RPMI8226 (cell line): ENCODE measurements at places on chromosomes 13 and 19.

- DNase-seq: no peak
Measured at GRCh38 chr13:34108410-34108809, 290.5 kb downstream of the RFC3 start.

DNA sequence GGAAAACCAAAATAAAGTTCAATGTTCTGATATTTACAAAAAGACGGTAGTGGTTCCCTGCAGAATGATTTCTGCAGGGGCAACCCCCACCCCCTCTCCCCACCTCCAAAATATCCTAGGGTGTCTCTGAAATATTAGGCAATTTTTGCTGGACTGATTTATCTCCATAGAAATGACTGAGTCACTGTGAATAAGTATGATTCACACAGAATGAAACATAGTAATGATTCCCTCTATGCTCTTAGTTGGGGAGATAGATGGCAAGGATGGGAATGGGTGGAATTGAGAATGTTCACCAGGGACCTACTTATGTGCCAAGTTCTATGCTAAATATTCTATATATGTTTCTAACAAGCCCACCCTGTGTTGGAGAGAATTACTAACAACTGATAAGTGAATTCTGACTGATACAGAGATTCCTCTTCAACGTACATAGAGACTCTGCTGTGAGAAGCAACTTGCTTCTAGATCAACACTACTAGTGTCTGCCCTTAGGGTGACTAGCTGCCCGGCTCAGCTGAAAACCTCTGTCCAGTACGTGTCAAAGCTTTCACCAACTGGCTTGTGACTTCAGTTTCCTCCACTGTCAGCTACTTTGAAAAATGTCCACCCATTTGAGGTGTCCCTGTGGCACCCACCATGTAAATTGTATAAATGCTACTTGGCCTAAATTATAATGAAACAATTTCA is 38.4 kb upstream of the RAP2A start:
- DNase-seq: no peak

DNA sequence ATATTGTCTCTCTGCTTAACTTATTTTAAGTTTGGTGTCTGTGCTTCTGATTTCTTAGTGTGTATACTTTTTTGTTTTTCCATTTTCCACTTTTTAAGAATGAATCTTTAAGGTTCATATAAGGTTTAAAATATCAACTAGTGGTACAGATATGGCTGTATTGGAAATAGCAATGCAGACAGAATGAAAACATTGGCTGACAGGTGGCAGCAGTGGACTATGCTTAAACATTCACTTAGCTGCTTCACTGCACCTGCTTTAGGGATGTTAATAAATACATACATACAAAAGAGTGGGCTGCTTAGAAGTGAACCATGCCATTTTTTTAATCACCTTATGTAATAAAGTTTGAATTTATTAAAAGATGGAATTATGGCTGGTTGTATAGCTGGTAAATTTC is 27.3 kb downstream of the TM9SF2 start:
- DNase-seq: peak; percentile 8

DNA sequence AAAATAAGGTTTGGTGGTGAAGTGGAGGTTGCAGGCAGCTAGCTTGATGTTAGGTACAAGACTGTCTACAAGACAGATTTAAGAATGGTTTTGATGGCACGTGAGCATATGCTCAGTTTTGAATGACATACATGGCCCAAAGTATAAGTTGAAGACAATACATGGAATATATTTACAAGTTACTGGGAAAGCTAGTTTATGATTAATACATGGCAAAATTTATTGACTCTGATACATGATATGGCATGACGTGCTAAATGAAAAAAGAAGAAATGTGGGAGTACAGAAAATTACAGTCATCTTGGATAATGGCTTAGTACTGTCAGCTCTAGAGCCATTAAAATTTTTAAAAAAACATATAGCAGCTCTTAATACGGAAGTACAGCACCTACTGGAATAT is 4.4 kb downstream of the KLF5 start:
- DNase-seq: no peak

DNA sequence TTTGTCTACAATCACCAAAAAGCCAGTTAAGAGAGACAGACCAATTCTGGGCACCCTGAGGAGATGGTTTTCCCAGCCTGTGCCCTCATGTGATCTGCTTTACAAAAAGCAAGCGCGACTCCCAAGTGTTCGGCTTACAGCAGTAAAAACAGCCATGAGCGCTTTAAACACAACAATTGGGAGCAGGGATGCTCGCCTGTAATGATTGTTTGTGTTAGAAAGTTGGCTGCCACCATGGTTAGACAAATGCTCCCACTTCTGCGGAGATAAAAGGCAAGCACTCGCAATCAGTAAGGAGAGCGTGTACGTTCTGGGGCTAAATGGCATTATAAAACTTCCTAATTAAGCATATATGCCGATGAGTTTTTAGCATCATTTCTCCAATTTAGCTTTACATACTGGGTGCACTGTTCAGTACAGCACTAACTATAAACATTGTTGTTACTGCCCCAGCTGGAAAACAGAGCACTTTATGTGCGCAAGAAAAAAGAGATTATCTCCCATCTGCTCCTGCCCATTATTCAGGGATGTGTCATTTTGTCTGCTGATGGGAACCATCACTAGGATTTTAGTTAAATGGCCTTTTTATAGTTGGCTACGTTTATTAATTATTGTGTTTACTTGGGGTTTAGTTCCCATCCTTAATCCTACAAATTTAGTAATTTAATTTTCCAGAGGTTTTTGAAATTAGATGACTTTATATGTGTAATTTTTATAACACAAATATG is 309.3 kb upstream of the MAB21L1 start:
- DNase-seq: no peak

- DNase-seq: no peak
Measured at GRCh38 chr13:48560657-48561337, 27.9 kb upstream of the RCBTB2 start.

DNA sequence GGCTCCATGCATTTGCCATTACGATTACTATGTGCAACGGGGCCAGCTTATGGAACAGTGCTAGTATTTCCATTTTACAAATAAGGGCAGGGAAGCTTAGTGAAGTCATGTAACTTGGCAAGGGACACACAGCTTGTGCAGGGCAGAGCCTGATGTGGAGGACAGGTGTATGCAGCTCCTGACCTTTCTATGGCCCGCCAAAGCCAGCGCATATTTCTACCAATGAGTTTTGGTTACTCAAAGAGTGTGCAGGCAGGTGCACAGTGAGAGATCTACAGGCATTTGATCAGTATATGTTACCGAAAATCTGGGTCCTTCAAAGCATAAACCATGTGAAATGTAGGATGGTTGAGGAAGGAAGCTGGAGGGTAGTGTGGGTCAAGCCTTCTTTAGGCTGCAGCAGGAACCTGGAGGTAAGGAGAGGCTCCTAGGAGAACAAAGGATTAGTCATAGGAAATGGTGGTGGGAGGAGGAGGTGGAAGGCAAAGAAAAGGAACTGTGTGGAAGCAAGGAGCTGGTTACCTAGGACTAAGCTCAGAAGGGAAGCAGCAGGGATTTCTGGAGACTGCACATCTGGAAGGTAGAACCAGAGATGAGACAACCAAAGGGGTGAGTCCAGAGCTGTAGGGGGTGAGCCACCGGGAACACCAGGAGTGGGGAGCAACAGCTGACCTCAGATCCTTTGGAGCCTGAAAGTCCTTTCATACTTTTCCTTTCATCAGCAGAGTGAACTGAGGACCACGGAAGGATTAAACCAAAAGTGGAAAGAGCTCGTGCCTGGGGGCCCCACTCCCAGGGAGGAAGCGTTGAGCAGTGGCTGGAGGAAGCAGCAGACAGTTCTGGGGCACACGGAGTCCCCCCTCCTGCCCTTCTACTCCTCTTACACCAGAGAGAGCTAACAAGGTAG is 4.2 kb upstream of the PDX1 start:
- no peak for DNase-seq

GRCh38 chr19:7346488-7346971 is 2.2 kb upstream of the ARHGEF18 start:
- DNase-seq: no peak

GRCh38 chr13:69243366-69243765 is 864.3 kb upstream of the ATXN8OS start:
- peak; percentile 55 for DNase-seq

- DNase-seq: no peak
Measured at GRCh38 chr13:104737713-104738112, 1671.5 kb upstream of the SLC10A2 start.

- no peak for DNase-seq
Measured at GRCh38 chr13:38462605-38463004, 113.0 kb downstream of the UFM1 start.

- peak; percentile 1 for DNase-seq
Measured at GRCh38 chr19:366205-366783, 21.7 kb upstream of the MIER2 start.

DNA sequence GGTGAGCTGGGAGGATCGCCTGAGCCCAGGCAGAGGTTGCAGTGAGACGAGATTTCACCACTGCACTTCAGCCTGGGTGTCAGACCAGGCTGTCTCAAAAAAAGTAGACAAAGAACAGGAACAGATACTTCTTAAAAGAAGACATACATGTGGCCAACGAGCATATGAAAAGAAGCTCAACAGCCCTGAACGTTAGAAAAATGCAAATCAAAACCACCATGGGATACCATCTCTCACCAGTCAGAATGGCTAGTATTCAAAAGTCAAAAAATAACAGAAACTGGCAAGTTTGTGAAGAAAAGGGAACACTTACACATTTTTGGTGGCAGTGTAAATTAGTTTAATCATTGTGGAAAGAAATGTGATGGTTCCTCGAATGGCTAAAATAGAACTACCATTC is 3.0 kb upstream of the LGALS14 start:
- DNase-seq: no peak

DNA sequence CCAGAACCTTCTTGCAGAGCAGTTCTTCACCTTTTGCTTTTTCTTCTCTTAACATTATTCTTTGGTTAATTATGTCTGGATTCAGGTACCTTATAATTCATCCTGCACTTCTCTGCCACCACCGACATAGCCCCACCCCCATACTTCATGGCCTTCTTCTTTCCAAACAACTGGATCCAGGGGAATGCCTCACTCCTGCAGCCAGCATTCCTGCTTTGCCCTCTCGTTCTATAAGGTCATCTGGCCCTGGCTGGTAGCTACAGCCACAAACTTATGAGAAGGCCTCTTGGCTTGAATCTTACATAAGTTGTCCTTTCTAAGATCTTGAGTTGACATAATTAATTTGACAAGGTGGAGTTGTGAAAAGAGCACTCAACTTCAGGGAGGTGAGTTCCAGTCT is 84.1 kb upstream of the FRY start:
- no peak for DNase-seq

DNA sequence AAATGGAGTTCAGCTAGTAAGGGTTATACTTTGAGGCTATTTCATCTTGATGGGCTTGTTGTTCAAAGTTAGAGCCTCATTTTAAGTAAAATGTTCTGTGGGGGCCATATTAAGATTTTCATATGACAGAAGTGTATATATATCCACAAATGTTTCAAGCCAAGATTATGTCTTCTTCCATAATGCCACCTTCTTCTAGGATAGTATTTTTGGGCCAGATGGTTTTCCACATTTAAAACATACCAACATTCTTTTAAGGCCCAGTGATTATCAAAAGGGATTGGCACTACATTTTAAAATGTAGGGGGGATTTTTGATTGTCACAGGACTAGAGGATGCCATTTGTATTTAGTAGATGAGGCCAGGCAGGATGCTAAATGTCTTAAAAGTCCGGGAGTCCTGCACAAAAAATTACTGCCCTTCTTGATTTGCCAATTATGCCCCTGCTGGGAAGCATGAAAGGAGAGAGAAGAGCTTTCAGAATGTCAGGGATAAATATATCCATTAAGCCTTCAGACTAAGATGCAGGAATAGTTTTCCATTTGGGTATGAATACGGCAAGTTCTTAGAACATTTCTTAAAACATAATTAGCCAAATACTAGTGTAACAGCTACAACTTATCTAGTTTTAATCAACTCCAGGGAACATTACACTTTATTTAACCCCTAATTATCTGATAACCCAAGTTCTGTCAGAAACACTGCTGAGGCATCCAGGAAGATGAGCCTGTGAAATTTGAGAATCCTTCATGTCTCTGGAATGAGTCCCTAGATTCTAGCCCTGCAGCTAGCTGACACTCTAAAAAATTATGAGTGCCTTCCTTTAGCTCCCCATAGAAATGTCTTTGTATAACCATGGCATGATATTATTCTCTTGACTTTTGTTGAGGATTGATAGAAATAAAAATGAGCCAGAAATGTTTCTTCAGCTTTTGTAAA is 34.0 kb downstream of the ITM2B start:
- no peak for DNase-seq

- no peak for DNase-seq
Measured at GRCh38 chr19:45474606-45475521, 7.1 kb downstream of the FOSB start.

- no peak for DNase-seq
Measured at GRCh38 chr19:37874784-37875183, 31.6 kb downstream of the WDR87 start.

- DNase-seq: no peak
Measured at GRCh38 chr13:50359779-50360178, 344.5 kb downstream of the KCNRG start.

DNA sequence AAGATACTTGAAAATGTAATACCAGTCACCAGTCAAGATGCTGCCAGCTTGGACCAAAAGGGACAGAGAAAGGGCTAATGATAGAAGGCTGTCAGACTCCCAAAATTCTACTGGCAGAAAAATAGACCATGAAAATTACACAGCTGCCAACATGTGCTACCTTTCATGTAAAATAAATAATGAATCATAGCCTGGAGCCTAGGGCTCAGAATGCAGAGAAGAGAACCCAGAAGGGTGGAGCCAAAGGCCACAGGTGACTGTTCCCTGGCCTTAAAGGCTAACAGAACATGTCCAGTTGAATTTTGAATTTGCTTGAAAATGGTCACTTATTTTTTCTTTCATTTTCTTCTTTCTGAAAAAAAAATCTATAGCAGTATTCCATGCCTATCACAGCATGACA is 1827.0 kb upstream of the MIR17HG start:
- no peak for DNase-seq

GRCh38 chr13:111970494-111971141 is 96.3 kb upstream of the SOX1 start:
- peak; percentile 58 for DNase-seq

DNA sequence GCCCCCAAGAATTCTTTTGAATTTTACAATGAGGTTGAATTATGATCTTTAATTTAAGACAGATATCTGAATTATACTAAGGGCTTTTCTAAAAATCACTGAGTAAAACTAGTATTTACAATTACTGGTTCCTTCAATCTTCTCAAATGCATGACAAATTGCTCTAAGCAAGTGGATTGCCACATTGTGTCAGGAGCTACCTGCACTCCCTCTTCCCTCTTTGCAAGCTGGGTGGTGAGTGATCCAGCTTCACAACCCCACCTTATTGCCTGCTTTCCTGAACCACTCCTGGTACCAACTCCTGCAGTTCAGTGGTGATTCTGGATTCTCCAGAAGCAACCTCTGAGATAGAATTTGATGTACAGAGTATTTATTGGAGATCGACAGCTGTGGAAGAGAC is 49.9 kb upstream of the SERP2 start:
- DNase-seq: no peak
